ENCODE measurements at places on chromosomes 2 and 18. TPM values are rescaled to one million over a fixed set of nuclear protein-coding genes. Genes with fewer than 3 reads are reported as not detected.

PFN4 gene
- 1.5 TPM for total RNA-seq

REG1B gene
- not detected for total RNA-seq

DSC2 gene
- under 0.01 TPM for total RNA-seq

UGT1A10 gene
- total RNA-seq = not detected

LYPD1 gene
- 0.17 TPM for total RNA-seq

TMEFF2 gene
- 0.33 TPM for total RNA-seq

FABP1 gene
- not detected for total RNA-seq

WNT10A gene
- not detected for total RNA-seq

TMEM163 gene
- total RNA-seq = not detected

ONECUT2 gene
- total RNA-seq = under 0.01 TPM

C2orf80 gene
- total RNA-seq = not detected

CCDC121 gene
- total RNA-seq = 2.0 TPM

MC2R gene
- not detected for total RNA-seq

SLC38A11 gene
- total RNA-seq = 0.50 TPM

FSIP2 gene
- 0.26 TPM for total RNA-seq

IHH gene
- not detected for total RNA-seq

FBXO41 gene
- total RNA-seq = 0.77 TPM

DHRS9 gene
- not detected for total RNA-seq

CRYGD gene
- total RNA-seq = not detected

SFXN5 gene
- total RNA-seq = 13.9 TPM

LGALSL gene
- total RNA-seq = 3.1 TPM

SCG2 gene
- total RNA-seq = 0.66 TPM

COLEC11 gene
- total RNA-seq = 0.83 TPM

DLGAP1 gene
- total RNA-seq = 0.51 TPM

INPP5D gene
- 0.51 TPM for total RNA-seq

KCNG2 gene
- 6.4 TPM for total RNA-seq

PSD4 gene
- total RNA-seq = 6.1 TPM

NEURL3 gene
- total RNA-seq = not detected

TEX261 gene
- 20.5 TPM for total RNA-seq

LOXL3 gene
- 12.6 TPM for total RNA-seq

CD8B2 gene
- not detected for total RNA-seq

C18orf54 gene
- 3.3 TPM for total RNA-seq

TWIST2 gene
- total RNA-seq = 118 TPM

ASAP2 gene
- 16.4 TPM for total RNA-seq

STRN gene
- total RNA-seq = 13.4 TPM

WIPF1 gene
- 5.6 TPM for total RNA-seq

POTEE gene
- not detected for total RNA-seq

ABCG5 gene
- total RNA-seq = not detected
